ELF-1 (cell line): ENCODE measurements at places on chromosomes 3 and 15.
A peak's percentile ranks its signal among the peaks of the same experiment; 100 is the strongest.

GRCh38 chr3:158108445-158108985, 1.4 kb upstream of the RSRC1 start:
- no peak for DNase-seq

- no peak for DNase-seq
Measured at GRCh38 chr15:74664028-74664616, 31.7 kb downstream of the EDC3 start.

GRCh38 chr3:30421266-30421665, 185.1 kb upstream of the TGFBR2 start:
- no peak for DNase-seq

DNA sequence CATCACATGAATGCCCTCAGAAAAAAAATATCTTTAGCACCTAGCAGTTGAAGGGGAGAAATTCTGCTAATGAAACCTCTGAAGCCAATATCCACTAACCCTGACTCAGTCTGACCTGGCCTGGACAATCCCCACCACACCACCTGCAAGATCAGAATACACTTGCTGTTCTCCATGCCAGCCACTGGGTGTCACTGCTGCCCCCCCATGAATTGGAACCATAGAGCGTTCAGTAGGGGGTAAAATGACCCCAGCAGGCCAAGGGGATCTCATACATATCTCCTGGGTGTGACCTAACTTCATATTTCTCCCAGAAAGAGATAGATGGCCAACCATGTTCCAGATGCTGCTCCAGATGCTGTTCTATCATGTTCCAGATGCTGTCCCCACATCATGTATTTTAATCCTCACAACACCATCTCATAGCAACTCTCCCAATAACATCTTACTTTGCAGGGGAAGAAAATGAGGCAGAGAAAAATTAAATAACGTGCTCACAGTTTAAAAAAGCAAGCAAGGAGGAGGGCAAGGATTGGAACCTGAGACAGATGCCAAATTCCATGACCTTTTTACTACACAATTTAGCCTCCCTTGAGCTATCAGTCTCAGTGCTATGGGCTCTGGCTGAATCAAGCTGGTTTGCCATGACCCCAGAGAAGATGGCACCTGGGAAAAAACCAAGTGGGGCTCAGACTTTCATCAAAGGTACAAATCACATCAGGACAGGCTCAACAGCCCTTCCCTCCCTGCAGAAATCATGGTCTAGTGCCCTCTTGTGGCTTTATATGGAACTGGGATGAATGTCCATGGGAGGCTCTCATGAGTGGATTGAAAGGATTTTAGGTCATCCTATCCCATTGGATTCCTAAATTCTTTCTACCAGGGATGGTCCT, 12.4 kb downstream of the NTRK3 start:
- DNase-seq = peak; percentile 51

- no peak for DNase-seq
Measured at GRCh38 chr15:101092156-101092866, 159.5 kb downstream of the CHSY1 start.

- DNase-seq = no peak
Measured at GRCh38 chr15:63434576-63435186, 53.0 kb upstream of the CA12 start.

DNA sequence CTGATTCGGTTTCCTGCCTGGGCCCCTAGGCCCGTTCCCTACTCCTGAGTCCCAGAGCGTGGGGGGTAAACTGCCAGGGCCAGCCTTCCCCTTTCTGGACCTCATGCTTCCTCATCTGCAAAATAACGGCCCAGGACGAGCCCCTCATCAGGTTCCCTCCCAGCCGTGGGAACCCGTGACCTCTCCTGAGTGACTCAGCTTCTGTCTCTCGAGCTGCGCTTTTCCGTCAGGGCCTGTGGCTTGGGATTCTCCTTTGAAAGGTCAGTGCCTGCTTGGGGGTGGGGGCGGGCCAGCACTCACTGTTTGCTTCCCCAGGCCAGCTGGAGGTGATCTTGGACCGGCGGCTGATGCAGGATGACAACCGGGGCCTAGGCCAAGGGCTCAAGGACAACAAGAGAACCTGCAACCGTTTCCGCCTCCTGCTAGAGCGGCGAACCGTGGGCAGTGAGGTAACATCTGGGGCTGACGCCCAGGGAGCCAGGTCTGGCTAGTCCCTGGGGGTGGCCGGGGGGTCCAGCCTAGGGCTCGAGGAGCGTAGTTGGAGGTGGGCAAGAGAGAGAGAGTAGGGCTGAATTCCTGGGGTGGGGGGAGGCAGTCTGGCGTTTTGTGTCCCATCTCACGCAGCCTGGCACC, 12.8 kb downstream of the MAN2A2 start:
- no peak for DNase-seq

GRCh38 chr15:100255644-100256043, 86.1 kb downstream of the ADAMTS17 start:
- DNase-seq = no peak

DNA sequence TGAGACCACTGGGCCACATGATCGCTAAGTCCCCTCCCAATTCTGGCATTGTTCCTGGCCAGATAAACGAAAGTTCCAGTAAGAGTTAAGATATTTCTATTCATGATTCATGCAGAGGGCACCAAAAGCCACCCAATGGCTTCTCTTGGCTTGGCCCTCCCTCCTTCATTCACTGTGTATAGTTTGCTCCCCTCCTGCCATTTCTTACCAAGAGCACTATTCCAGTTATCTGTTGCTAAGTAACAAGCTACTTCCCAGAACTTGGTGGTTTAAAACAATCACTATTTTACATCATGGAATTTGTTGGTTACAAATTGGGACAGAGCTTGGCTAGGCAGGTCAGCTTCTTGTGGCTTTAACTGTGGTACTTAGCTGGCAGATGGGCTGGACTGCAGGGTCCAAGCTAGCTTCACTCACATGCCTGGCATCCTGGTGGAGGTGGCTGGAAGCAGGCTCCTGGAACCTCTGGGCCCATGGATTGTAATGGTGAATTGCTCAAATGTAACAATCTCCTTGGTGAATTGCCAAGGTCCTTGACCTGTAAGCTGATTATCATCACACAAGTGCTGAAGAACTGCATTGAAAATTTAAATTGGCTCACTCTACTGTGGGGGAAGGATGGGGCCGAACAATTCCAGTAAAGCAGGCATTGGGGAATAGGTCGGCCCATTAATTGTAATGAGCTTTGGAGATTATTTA, 16.6 kb downstream of the EAF1 start:
- no peak for DNase-seq

- no peak for DNase-seq
Measured at GRCh38 chr3:14672588-14672987, 2.4 kb upstream of the C3orf20 start.

GRCh38 chr3:12620729-12621128, 43.2 kb downstream of the RAF1 start:
- DNase-seq = no peak

DNA sequence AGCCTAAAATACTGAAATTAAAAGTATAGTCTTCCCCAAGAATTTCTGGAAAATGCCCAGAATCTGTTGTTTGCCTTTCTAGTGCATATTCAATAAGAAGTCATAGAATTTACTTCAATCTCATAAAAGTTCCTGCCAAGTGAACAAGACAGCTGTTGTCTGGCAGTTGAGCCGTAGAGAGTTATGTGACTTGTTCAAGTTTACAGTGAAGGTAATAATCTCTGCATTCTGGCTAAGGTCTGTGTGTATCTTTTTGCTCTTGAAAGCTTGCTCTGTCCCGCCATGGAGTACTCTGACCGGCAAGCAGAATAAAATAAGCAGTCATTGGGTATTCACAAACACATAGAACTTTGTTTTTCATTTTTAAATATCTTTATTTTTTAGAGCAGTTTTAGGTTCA, 77.8 kb downstream of the GHSR start:
- DNase-seq = no peak

DNA sequence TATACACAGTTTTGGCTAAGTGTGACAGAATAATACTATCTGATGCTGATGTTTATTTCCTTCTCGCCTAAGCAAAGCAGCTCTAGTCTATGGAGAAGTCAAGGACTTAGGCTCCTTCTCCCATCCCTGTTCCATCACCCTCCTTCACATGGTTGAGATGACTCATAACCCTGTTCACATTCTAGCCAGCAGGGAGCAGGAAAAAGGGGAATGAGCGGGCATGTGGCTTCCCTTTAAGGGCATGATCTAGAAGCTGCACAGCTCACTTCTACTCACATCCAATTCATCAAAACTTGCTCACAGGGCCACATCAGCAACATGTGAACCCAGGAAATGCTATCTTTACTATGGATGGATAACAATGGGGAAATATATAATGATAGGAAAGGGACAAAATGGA, 40.9 kb downstream of the CBLB start:
- peak; percentile 40 for DNase-seq

DNA sequence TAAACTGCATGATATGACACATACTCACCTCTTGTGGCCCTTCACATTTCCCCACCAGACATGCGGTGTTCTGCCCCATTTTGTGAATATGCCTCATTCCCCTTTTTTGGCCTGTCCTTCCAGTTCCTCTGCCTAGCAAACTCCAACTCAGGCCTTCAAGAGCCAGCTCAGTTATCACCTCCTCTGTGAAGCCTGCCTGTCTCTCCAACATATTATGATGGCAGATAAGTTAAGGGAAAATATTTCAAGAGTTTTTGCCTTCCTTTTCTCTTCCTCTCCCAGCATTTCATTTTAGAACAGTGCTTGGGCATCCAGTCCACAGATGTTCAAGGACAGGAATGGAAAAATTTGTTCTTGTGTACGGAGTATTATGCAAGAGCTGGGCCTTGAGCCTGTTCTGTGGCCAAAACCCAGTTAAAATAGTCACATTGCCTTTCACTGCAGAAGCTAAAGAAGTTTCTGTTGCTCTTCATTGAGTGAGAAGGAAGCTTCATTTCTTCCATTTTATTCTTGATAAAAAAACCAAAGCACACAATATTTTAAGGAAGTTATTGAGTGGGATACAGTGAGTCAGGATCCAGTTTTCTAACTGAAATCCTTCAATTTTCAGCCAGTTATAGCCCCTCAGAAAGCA, 192.0 kb downstream of the GHSR start:
- DNase-seq = no peak

DNA sequence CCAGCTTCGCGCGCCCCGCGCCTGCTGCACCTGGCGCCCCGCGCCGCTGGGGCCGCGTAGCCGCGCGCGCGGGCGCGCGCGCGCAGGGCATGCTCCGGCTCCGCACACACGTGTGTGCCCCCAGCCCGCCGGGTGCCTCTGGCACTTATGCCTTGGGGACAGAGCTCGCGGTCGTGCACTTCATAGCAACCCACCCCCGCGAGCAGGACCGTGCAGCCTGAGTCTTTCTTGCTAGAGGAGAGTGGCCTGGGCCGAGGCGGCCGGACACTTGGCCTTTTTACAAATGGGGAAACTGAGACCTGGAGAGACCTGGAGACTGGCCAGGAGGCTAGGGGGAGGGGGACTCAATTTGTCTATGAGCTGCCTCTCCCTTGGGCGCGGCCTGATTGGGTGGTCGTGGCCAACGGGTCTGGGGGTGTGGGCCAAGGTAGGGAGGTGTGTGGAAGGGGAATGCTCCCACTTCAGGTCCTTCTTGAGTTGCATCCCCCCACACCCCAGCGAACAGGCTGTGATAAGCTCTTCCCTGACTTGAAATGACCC, 562 bp downstream of the NBEAL2 start:
- no peak for DNase-seq
